MCF 10A (cell line): ENCODE measurements at places on chromosomes 7 and 10. TPM values are rescaled to one million over a fixed set of nuclear protein-coding genes. Genes with fewer than 3 reads are reported as not detected.

- H3K27ac ChIP-seq: no peak overlapping the region
- H3K4me1 ChIP-seq: no peaks in the 10 kb centered on the region
- H3K27me3 ChIP-seq: peaks cover 54% of the 10 kb centered on the region
- no peak overlapping the region for H3K4me3 ChIP-seq
- H3K36me3 ChIP-seq: no peaks in the 10 kb centered on the region
Measured at GRCh38 chr7:82755705-82756551, 312.4 kb upstream of the CACNA2D1 start.

DNA sequence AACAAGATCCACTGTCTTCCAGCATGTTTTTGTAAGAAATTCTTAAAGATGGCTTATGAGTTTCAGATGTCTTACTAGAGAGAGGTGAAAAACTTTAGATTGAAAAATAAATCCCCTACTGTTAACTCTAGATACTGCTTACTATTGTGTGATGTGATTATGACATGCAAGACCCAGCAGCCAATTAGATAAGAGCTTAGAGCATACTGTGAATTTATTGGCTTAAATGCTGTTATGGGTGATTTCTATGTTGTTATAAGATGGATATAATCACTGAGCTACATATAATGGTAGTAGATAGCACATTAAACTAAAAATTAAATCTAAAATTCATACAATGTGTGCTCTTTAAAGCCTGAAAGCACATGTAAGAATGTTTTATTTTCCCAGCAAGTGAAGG lies at the start of gene RNF133:
RNF133 (minus strand) TSS at position 101 of the 400 bp plus-strand sequence. CDS start 199 bp downstream, outside the sequence.
- H3K36me3 ChIP-seq: no peaks in the 10 kb centered on the region
- DNase-seq: no peak
- no peaks in the 10 kb centered on the region for H3K27me3 ChIP-seq
- no peak within 1 kb of the TSS for H3K4me3 ChIP-seq
- H3K4me1 ChIP-seq: no peaks in the 10 kb centered on the region
- H3K27ac ChIP-seq: no peak within 1 kb of the TSS

DNA sequence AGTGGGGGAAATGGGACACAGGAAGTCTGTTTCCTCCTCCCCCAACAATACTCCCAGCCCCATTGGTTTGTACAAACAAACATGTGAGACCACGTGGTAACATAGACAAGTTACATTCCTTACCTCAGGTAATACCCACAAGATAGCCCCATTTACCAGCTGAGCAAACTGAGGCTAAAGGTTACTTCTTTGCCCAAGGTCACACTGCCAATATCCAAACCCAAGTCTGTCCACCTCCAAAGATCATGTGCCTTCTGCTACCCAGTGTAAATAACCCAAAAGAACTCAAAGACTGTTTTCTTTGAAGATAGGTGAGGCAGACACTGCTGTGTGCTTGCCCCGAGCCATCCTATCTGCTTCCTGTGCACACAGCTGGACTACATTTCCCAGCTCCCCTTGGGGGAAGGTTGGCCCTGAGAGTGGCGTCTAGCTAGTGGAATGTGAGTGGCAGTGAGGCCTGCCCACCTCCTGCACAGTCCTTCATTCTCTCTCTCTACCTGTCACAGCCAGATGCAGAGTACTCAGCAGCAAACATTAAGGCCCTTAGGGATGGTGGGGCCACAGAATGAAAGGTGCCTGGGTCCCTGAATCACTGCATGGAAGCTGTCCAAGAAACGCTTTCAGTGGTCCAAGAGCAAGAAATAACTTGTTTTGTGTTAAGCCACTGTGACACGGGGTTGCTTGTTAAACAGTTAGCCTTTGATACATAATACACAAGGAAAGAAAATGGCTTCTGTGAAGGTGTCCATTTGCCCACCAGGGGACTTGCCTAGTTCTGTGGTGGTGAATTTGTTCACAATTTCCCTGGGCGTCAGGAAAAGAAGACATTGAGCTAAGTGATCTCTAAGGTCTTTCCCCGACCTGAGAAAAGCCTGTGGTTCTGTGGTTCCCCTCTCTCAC lies 257.7 kb upstream of the NFE2L3 start:
- peaks cover 10% of the 10 kb centered on the region for H3K4me1 ChIP-seq
- H3K4me3 ChIP-seq: no peak overlapping the region
- H3K36me3 ChIP-seq: no peaks in the 10 kb centered on the region
- peak; percentile 53 for DNase-seq

- H3K36me3 ChIP-seq: no peaks in the 10 kb centered on the region
- H3K27ac ChIP-seq: no peak overlapping the region
- peaks cover 6% of the 10 kb centered on the region for H3K4me1 ChIP-seq
- H3K4me3 ChIP-seq: no peak overlapping the region
- H3K27me3 ChIP-seq: peaks cover 76% of the 10 kb centered on the region
Measured at GRCh38 chr7:87598234-87599009, 2.3 kb downstream of the ABCB1 start.

GRCh38 chr10:103840740-103841070 lies 14.7 kb downstream of the SH3PXD2A start:
- no peaks in the 10 kb centered on the region for H3K36me3 ChIP-seq
- no peak overlapping the region for H3K27ac ChIP-seq
- no peak for DNase-seq
- no peak overlapping the region for H3K4me3 ChIP-seq

- peak overlapping the region; percentile 55 for H3K4me3 ChIP-seq
- H3K4me1 ChIP-seq: peaks cover 32% of the 10 kb centered on the region
- peak; percentile 98 for DNase-seq
- H3K27ac ChIP-seq: peak overlapping the region; percentile 98
- H3K36me3 ChIP-seq: peaks cover 56% of the 10 kb centered on the region
Measured at GRCh38 chr10:24483701-24484100, 240.0 kb downstream of the ARHGAP21 start.

DNA sequence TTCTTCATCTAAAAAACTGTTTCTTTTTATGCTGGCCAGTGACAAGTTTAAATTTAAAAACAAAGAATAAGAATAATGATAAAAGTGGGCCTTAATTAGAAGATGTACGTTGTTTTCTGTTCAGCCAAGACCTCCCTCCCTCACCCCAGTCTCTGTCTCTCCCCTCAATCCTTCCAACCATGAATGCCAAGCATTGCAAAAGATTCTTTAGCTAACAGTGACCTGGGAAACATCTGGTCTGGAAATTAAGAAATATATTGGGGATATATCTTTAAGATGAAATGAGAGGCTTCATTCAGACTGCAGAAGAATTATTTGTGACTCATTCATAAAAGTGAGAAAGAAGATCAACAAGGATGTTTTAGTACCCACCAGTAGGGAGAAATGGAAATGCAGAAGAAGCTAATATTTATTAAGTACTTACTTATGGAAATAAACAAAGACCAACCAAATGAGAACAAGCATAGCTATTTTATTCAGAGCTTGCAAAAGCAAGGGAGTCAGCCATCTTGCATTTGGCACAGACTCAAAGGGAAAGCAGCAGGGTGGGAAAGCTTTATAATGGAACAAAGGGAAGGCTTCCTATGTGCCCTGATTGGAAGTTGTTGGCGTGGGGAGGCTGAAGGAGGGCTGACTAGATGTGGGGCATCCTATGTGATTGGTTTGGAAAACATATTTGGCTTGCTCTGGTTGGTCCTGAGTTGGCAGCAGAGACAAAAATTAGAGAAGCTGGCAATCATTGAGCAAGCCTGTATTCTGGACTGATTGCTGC lies 595.4 kb upstream of the GHITM start:
- H3K27ac ChIP-seq: no peak overlapping the region
- no peaks in the 10 kb centered on the region for H3K27me3 ChIP-seq
- no peak for DNase-seq
- H3K4me3 ChIP-seq: no peak overlapping the region

ASB15 gene
- not detected in 2 replicates for total RNA-seq

VWDE gene
- total RNA-seq: 3.0 and 3.1 TPM in 2 replicates

C10orf143 gene
- total RNA-seq: 2.9 and 4.9 TPM in 2 replicates

SRRM3 gene
- 0.70 and 0.71 TPM in 2 replicates for total RNA-seq

ADARB2 gene
- 0.52 and 0.96 TPM in 2 replicates for total RNA-seq
